ENCODE measurements at places on chromosomes 7 and 10.

DNA sequence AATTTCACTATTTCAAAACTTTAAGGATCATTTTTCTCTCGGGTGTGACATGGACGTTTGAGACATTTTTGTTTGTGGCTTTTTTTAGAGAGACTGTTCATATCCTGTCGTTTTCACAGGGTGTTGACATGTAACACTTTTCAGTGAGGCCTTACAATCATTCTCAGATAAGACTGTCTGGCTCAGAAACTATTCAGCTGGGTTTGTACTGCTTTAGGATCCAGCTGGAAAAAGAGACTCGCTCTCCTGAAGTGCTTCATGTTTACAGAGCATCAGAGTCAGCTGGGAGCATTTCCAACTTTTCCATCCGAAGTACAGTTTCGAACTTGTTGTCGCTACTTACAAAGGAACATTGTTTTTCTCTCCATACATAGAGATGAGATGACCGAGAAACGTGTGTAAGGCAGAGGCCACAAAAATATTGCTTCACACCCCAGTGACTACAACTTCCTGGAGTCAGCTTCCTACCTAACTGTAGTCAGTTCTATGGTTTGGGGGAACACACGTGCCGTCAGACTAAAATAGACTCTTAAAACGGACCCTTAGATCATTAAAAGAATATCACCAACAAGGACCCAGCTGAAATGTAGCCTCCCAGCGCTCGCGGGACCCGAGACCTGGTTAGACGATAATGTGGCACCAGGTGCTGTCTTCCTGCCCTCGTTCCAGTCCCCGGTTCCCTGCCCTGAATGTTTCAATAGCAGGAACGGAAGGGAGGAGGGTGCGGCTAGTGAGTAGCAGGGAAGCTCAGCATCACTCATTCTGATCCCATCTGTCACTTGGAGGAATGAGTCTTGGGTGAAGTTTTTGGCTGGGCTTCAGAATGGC is 78.0 kb downstream of the MKI67 start:
- no peak for DNase-seq

DNA sequence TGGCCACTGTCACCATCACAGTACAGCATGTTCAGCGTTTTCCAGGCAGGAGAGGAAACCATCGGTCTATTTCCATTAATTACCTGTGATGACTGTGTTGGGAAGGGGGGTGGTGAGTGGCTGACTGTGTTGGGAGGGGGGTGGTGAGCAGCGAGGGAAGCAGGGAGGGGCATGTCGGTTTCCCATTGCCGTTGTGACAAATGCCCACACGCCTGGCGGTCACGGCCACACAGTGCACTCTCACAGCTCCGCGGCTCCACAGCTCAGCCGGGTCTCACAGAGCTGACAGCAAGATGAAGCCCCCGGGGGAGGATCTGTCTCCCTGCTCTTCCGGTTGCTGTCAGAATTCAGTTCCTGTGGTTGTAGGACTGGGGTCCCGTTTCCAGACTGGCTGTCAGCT is 39.0 kb downstream of the AP5Z1 start:
- DNase-seq, result no peak

- DNase-seq, result no peak
Measured at GRCh38 chr7:92626281-92626809, 36.2 kb upstream of the FAM133B start.

GRCh38 chr10:61877887-61878739 is 23.4 kb upstream of the ARID5B start:
- DNase-seq, result no peak

- no peak for DNase-seq
Measured at GRCh38 chr10:76191336-76191735, 759.9 kb downstream of the LRMDA start.

DNA sequence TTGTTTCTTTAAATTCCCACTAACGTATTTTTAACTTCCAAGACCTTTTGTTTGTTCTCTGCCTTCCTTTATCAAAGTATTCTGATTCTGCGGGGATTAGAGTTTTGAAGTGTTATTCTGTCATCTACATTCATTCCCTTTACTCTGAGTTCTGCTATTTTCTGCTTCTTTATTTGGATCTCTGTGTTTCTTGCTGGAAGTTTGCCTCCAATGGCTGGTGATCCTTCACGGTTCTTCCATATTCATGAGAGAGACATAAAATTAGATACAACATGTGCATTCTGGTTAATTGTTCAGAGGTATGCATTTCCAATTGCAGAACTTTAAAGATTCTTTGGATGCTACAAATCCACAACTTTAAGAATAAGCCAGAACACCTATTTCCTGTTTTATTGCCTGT is 244.7 kb upstream of the ADARB2 start:
- no peak for DNase-seq

GRCh38 chr7:103630318-103630717 is 184.3 kb upstream of the SLC26A5 start:
- no peak for DNase-seq

DNA sequence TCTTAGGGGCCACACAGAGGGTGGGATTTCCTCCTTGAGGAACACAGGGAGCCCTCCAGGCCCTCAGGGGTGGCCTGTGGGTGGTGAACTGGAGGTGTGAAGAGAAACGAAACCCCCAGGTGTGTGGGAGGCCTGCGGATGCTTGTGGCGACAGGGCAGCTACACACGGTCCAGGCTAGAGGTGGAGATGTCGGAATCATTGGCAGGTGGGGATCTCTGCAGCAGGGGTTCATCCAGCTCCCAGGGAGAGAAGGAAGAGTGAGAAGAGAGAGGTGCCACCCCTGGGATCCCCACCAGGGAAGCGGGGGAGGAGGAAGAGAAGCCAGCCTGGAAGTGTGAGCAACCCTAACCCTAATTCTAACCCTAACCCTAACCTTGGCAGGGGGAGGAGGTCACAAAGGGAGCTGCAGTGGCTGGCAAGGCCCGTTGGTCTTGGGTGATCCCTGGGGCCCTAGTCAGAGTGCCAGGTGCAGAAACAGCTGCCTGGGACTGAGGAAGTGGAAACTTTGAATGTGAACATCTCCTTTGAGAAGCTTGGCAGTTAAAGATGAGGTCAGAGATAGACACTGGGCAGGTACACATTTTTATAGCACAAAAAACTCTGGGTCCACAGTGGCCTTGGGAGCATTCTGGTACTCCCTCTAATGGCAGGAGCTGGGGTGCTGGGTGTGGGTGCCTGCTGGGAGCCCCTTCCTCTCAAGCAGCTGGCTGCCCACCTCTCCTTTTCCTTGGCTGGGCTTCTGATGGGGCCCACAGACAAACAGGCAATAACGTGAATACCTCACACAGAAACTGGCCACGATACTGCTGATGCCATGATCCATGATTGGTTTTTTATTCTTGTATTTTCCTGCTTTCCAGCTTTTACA is 6.8 kb upstream of the AEBP1 start:
- DNase-seq, result no peak

DNA sequence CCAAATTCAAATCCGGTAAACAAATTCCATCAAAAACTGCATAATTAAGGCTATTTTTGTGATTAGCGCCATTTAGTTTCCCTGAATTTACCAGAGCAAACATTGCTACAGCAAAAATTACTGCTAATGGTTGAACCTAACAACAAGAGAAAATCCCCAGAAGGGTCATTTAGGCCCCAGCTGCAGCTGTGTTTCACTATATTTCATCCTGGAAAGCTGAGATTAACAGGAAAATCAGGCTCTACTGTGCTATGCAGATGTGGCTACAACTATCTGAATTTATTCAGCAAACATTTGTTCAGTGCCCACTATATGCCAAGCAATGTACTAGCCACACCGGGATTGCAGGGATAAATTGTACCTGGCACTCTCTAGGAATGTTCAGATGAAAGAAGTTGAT is 104.0 kb downstream of the PON1 start:
- no peak for DNase-seq

- no peak for DNase-seq
Measured at GRCh38 chr7:39094731-39095130, 117.0 kb downstream of the POU6F2 start.

DNA sequence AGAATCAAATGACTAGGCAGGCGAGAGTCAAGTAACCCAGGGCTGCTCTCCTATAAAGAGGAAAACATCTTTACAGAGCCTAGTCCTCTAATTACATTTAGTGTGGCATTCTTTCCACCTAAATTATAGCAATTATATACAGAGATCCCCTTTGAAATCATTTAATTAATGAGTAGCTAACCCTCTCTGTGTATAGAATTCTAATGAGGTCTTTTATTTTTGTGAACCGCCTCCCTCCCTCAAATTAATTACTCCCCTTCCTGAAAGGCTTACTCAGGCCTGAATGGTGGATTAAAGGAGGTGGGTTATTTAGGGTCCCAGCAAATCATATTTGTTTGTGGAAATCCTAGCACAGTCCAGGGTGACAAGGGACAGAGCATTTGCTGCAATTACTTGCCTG is 551.8 kb downstream of the SORCS3 start:
- no peak for DNase-seq

GRCh38 chr7:143884969-143885559 is 16.9 kb downstream of the TCAF1 start:
- peak; percentile 86 for DNase-seq

- peak; percentile 68 for DNase-seq
Measured at GRCh38 chr7:155738652-155739537, 73.4 kb downstream of the SHH start.

DNA sequence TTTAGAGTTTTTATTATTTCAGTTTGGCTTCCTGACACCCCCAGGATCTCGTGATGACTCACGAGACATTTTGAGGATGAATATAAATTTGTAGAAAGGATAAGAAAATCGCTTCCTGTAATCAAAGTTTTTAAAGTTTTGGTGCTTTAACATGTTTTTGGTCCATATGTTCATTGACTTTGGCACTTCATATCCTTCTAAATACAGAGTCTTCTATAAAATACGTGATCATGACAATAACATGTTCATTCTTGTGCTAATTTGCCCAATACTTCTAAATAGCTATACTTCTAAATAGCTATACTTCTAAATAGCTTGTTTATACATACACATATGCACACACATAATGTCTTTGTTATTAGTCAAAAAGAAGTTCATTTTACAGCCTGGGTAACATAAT is 341.9 kb downstream of the PLXDC2 start:
- peak; percentile 80 for DNase-seq

DNA sequence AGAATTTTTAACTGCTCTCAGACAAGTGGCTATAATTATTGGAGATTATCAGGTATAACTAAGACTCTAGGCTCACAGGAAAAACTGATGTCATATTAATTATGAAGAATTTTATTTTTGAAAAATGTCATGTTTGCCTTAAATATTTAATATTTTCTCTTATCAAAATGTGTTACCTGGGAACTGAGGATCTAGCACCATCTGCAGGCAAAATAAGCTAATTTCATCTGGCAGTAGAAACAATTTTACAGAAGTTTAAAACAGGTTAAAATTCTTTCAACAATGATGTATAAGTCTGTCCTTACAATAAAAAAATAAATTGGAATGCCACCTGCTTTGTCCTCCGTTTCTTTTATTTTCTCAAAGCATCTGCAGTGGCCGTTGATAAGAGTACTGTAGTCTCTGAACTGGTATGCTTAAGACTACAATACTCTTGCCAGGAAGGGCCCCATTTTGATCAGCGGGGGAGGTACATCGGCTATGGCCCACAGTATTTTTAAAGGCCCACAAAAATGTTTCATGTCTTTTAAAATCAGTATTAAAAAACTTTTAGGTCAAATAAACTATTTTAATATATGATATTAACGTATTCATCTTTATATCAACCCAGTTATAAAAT is 81.3 kb downstream of the VWDE start:
- DNase-seq, result no peak

GRCh38 chr7:155792315-155792960 is 19.8 kb downstream of the SHH start:
- DNase-seq, result no peak

DNA sequence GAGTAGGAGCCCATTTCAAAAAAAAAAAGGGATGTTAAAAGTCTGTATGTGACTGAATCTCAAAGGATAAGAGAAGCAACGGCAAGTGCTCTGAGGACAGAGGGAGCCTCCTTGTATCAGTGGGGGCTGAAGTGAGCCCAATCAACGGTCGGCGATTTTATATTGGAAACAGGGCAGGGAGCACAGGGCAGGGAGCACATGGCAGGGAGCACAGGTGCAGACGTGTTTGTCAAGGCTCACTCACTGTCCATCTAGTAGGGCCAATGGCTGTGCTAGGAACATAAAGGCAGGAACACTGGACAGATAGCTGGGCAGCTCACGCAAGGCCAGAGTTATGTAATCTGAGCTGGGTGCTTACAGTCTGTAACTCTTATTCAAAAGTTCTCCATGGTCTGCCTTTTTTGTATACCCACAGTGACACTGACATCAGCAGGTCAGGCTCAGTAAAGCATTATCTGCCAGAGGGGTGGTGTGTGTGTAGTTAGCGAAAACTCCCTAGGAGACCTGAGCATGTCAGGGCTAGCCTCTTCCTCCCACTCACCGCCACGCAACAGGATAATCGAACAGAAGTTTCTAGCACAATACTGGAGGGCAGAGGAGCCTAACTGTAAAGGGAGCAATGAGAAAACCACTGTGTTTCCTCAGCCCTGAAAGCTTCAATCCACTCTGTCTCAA is 15.4 kb downstream of the AKR1B1 start:
- DNase-seq, result no peak

GRCh38 chr7:1071731-1072254 is 16.1 kb upstream of the GPER1 start:
- DNase-seq, result no peak

DNA sequence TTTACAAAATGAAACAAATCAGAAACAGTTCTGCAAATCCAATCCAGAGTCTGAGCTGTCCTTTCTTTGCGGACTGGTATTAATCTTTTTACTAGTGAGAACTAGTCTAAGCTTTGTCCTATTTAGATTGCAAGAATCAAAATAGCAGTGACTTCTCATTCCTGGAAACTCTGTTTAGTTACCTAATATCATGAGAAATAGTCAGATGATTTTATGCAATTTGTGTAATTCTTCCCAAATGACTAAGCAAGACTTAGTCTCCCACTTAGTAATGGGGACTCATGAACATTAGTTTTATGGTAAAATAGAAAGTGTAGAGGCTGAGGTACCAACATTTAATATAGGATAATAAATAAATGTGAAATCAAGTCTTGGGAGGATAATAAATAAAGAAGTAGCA is 341.3 kb downstream of the DNAJB9 start:
- DNase-seq, result no peak

GRCh38 chr10:28761084-28761846 is 83.9 kb downstream of the BAMBI start:
- no peak for DNase-seq

GRCh38 chr10:17905491-17905890 is 46.2 kb upstream of the SLC39A12 start:
- DNase-seq, result no peak
